Memory B cell (primary cell): ENCODE measurements at places on chromosomes 12 and 14.
A peak's percentile ranks its signal among the peaks of the same experiment; 100 is the strongest.

DNA sequence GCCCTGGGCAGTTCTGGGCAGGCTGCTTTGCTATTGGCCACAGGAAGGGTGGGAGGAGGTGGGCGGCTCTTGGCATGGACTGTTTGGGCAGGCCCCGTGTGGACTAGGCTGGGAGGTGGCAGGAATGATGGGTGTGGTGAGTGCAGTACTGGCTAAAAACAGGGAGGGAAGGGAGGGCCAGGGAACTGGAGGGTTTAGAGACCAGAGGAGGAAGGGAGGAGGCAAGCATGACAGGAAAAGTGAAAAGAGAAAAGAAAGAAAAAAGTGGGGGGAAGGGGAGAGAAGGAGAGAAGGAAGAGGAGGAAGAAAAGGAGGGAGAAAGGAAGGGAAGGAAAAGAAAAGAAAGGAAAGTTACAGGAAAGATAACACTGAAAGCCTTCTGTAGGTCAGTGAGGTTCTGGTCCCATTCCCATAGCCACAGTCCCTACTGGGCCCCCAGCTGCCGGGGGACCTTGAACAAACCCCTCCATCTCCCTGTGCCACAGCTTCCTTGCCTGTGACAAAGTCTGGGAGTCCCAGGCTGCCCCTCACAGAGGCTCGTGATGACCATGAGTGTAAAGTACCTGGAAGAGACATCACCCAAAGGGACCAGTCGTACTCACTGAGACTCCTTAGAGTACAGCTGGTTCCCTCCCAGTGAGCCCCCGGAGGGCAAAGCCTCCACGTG lies 1.1 kb upstream of the C14orf132 start:
- no peak for DNase-seq

DNA sequence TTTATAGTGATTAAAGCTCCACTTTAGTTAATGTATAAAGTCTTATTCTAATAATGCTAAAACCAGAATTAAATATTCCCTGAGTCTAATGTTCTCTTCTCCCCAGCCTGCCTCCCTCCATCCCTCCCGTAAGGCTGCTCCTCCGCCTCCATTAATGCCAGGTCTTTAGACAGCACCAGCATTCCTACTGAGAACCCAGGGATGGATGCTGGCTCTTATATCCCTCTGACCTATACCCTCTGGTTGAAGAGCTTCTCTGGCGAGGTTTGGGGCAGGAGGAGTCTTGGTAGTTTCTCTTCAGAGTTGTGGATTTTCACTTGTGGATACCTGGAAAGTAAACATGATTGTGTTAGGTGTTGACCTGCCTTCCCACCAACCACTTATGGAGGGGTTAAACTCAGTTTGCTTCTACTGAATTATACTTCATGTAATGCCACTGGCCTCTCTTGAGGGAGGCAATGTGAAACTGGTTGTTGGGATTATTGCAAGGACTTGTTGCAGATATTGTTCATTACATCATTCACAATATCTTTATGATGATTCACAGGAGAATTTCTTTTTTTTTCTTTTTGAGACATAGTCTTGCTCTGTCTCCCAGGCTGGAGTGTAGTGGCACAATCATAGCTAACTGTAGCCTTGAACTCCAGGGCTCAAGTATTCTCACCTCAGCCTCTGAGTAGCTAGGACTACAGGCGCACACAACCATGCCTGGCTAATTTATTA lies 11.1 kb upstream of the SMAGP start:
- no peak for DNase-seq

GRCh38 chr12:105300883-105301282 lies 29.6 kb upstream of the C12orf75 start:
- DNase-seq: no peak

DNA sequence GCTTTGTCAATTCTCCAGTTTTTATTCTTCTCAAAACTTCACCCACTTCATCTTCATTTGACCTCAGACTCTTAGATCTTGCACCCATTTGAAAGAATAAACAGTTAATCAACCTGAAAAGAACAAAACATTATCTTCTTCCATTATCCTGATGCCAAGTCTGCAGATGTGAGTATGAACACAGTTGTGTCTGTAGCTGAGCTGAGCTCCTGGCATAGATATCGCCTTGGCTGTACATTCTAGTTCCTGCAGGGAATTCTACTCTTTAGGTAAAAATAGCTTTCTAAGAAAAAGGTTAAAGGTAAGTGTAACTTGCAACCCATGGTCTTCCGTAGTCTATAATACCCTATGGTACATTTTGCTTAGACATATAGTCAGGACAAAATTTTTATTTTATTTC lies 169.7 kb downstream of the KCNA5 start:
- DNase-seq: no peak

DNA sequence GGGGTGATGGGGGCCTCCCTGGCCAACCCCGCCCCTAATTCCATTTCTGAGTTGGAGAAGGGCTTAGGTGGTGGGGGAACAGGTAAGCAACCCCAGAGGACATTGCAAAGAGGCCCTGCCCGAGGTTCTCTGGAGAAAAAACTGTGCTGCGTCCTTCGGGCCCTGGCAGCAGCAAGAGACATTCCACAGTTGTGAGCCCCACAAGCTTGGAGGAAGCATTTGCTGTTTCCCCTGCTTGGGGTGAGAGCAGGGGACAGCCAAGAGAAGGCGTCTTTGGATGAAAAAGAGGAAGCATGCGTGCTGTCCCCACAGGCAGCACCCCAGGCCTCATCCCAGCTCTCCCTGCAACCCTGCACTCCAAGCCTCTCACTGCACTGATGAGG lies 1.3 kb downstream of the BDKRB2 start:
- DNase-seq: no peak

- DNase-seq: no peak
Measured at GRCh38 chr14:96156804-96157760, 47.6 kb upstream of the BDKRB2 start.

- no peak for DNase-seq
Measured at GRCh38 chr14:63436286-63437098, 106.7 kb downstream of the PPP2R5E start.

DNA sequence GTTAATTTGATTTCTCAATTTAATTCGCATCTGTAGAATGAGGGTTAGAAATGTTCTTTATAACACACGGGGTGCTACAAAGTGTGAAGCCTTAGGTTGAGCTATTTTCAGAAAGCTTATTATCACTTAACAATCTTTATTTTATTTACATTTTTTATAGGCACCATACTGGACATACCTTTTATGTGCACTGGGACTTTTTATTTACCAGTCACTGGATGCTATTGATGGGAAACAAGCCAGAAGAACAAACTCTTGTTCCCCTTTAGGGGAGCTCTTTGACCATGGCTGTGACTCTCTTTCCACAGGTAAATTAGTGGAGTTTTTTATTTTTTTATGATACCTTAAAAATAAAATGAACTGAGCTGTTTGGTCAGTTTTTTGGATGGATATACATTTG lies 16.5 kb downstream of the CHPT1 start:
- no peak for DNase-seq

DNA sequence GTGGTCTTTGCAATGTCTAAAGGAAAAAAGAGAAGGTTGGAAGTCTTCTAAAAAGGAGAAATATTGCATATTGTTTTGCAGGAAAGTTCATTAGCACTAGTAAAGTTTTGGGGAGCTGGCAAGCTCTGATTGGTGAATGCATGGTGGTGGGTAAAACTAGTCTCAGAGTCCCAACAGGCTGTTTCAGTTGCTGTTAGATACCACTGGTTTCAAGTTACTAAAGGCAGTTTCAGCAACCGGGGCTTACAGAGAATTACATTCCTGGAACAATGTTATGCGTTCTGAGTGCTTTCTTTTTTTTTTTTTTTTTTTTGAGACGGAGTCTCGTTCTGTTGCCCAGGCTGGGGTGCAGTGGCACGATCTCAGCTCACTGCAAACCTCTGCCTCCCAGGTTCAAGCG lies 208.2 kb downstream of the EPS8 start:
- DNase-seq: no peak

GRCh38 chr12:95218150-95219133 lies 835 bp downstream of the VEZT start:
- no peak for DNase-seq

GRCh38 chr12:127599436-127599835 lies 667.5 kb upstream of the TMEM132C start:
- no peak for DNase-seq

DNA sequence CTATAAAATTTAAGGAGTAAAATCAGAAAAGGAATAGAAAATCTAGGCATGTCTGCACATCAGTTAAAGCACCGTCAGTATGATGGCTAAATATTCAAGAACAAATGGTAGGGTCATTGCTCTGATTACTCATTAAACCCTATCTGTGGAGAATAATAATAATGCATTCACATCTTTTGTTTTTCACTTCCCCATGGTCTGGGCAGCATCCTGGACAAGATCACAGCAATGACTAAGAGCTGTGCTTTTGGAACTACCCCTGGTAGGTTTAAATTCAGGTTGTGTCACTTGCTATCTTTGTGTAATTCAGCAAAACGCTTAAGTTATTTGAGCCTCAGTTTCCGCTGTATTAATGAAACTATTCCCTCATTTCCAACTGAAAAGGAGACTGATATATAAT lies 33.1 kb downstream of the C12orf42 start:
- no peak for DNase-seq

GRCh38 chr14:61381553-61381952 lies 60.2 kb downstream of the PRKCH start:
- DNase-seq: no peak

- DNase-seq: peak; percentile 88
Measured at GRCh38 chr12:111444925-111445725, 39.4 kb downstream of the SH2B3 start.

DNA sequence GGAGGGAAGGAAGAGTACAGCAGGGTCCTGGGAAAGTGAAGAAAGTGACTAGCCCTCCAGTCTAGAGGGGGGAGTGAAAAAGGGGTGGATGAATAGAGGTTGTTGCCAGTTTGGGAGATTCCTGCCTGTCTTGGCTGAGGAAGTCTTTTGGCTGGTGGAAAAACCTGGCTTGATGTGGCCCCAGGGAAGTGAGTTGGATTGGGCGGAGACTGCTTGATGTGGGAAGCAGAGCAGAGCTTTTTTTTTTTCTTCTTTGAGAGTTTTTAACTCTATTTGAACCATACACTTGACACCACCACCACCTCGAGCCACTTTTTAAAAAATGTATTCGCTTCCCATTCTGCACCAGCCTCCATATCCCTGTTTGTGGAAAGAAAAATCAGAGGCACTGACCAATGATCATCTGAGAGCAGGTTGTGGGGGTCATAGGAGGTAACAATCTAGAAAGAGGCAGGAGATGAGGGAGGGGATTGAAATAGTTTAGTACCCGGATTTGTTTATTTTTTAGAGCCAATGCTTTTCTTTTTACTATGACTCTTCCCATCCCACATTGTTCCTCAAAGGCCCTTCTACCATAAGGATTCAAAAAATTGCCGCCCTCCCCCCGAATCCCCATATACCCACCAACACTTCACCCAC lies 690 bp upstream of the DTX3 start:
- no peak for DNase-seq

- DNase-seq: peak; percentile 3
Measured at GRCh38 chr14:92407410-92407809, 84.4 kb downstream of the SLC24A4 start.

GRCh38 chr12:58529897-58530741 lies 390.2 kb downstream of the LRIG3 start:
- no peak for DNase-seq

- peak; percentile 10 for DNase-seq
Measured at GRCh38 chr14:104866451-104867370, 1.6 kb downstream of the CEP170B start.
